ENCODE measurements at places on chromosomes 12 and 14.

GRCh38 chr12:104463368-104463767 lies 6.6 kb downstream of the CHST11 start:
- DNase-seq = no peak

GRCh38 chr12:64056741-64057140 lies 165.4 kb downstream of the KICS2 start:
- DNase-seq = no peak

DNA sequence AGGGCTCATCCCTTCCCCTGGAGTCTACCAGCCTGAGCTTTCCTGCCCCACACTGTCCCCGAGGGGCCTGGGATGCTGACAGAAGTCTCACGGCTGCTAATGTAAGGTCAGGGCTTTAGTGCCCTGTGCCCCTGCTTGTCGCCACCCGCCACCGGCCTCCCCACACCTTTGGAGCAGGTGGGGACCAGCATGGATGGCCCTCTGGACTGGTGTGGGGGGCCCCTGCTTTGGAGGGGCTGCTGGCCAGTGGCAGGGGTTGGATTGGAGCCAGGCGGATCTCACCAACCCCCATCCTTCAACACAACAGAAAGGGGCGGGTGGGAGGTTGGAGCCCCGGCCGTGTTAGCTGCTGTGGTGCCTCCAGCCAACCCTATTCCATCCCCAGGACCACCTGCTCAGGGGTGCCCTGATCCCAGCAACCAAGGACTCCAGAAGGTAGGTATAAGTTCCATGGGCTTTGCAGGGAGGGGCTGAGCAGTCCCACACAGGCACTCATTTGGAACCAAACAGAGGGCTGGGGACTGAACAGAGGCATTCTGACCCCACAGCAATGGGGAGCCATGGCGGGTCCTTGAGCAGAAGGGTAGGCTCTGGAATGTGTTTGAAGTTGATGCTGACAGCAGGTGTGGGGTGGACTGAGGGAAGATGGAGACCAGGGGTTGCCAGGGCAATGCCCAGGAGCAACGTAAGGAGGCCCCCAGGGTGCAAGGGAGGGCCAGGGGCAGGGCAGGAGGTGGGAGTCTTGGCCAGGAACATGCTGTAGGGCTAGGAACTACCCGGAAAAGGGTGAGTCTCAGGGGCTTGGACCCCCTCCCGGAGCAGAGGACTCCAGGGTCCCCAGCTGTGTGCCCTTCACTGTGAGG lies 145.1 kb upstream of the C14orf180 start:
- DNase-seq = no peak

DNA sequence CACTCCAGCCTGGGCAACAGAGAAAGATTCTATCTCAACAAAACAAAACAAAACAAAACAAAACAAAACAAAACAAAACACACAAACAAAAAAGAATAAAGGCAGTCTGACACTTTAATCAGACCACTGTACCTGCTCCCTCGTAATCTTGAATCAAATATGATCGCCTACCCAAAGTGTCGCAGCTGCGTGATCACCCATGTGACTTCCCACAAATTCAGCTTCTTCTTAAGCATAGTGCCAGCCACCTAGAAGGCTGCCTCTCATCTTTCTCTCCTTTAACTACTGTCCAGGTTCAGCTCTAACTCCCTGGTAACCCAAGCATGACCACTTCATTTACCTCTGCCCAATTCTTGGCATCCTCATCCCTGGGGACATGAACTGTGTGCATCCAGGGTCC lies 37.4 kb downstream of the FMNL3 start:
- no peak for DNase-seq
